ENCODE measurements at places on chromosomes 16 and 17. TPM values are rescaled to one million over a fixed set of nuclear protein-coding genes. Genes with fewer than 3 reads are reported as not detected.

The CD7 gene
- total RNA-seq, result not detected

The TBC1D3I gene
- not detected for total RNA-seq

DNA sequence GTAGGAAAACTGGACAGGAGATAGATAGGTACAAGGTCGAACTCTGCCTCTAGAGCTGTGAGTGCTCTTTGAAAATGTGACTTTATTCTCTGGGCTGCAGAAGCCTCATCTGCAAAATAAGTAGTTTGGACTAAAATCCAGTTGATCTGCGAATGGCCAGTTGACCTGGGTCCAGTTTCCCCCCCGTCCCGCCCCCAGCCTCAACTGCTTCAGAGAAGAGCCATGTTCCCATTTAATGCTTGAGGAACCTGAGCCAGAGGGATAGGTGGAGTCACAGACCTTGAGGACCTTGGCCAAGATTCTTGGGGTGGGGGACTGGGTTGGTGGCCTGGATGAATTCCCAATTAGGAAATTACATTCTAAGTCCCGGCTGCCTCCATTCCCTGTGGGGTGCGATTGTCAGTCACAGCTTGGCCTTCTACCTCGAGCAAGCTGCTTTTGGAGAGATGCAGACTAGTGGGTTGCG lies 14.1 kb downstream of the TBX2 start:
- peak; percentile 8 for DNase-seq

The USP31 gene
- total RNA-seq, result 18.5 TPM

The KLHL10 gene
- 1.1 TPM for total RNA-seq

The RAB11FIP4 gene
- 121 TPM for total RNA-seq
